ENCODE measurements at places on chromosomes 6 and 20. TPM values are rescaled to one million over a fixed set of nuclear protein-coding genes. Genes with fewer than 3 reads are reported as not detected.

Gene HLA-DQB1
- 6.9 TPM for total RNA-seq

Gene POU5F1
- total RNA-seq: not detected

Gene LYRM2
- total RNA-seq: 23.7 TPM

Gene PHACTR3
- total RNA-seq: not detected

Gene ID4
- total RNA-seq: not detected

Gene LINC00237
- total RNA-seq: not detected

Gene ARHGAP40
- total RNA-seq: not detected

Gene SRXN1
- total RNA-seq: 9.4 TPM

Gene METTL24
- not detected for total RNA-seq

Gene RAET1G
- not detected for total RNA-seq

Gene HLA-DQA1
- total RNA-seq: 3.9 TPM

Gene CGA
- not detected for total RNA-seq

Gene DSP
- 0.07 TPM for total RNA-seq

Gene SLC22A16
- total RNA-seq: not detected

Gene TRPC4AP
- total RNA-seq: 34.2 TPM

Gene MCHR2
- total RNA-seq: not detected

Gene SLC52A3
- not detected for total RNA-seq

Gene KCNK5
- total RNA-seq: 25.0 TPM

Gene WFDC5
- total RNA-seq: not detected

Gene SLC17A1
- total RNA-seq: not detected

Gene NHLRC1
- 0.18 TPM for total RNA-seq

Gene BPIFB2
- total RNA-seq: not detected

Gene GPLD1
- total RNA-seq: 0.72 TPM

Gene PPP1R3G
- 0.16 TPM for total RNA-seq

Gene C6orf163
- total RNA-seq: 1.4 TPM

Gene MYLK4
- 0.09 TPM for total RNA-seq

Gene SAMD3
- total RNA-seq: 6.4 TPM

Gene HLA-DRB1
- 22.7 TPM for total RNA-seq

Gene SPATS1
- total RNA-seq: not detected

Gene OPN5
- total RNA-seq: not detected

Gene C20orf204
- total RNA-seq: 2.8 TPM

Gene CASP8AP2
- 33.3 TPM for total RNA-seq

Gene NXT1
- total RNA-seq: 37.8 TPM

Gene BTNL2
- not detected for total RNA-seq

Gene CSTF1
- total RNA-seq: 63.4 TPM

Gene MRAP2
- total RNA-seq: not detected

Gene JPH2
- total RNA-seq: 0.47 TPM

Gene DEF6
- 97.1 TPM for total RNA-seq

Gene SEMG1
- total RNA-seq: not detected

Gene PNPLA1
- not detected for total RNA-seq

Gene CAGE1
- total RNA-seq: 0.11 TPM

Gene SCRT2
- not detected for total RNA-seq

Data from activated CD8-positive, alpha-beta T cell treated with anti-CD3 and anti-CD28 coated beads for 36 hours (primary cell).